ENCODE measurements at places on chromosomes 6 and 20.

GRCh38 chr20:63354636-63355350 is 6.4 kb downstream of the CHRNA4 start:
- no peak for DNase-seq

- DNase-seq = no peak
Observed at GRCh38 chr20:32577657-32578056, 7.5 kb downstream of the NOL4L start.

DNA sequence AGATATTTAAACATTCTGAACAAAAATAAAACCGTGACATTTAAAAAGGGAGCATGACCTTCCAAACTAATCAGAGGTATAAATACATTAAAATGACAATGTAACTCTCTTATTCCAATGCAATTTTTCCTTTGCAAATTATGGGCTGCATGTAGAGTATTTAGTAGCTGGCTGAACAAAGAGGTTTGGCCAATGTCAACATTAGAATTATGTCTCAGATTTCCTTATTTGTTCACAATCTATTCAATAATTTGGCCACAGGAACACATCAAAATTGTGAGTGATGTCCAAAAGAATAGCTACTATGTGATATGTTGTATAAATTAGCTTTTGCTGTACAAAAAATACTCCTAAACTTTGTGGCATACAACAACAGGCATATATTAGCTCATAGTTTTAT is 580.0 kb upstream of the MARCKS start:
- DNase-seq = no peak

DNA sequence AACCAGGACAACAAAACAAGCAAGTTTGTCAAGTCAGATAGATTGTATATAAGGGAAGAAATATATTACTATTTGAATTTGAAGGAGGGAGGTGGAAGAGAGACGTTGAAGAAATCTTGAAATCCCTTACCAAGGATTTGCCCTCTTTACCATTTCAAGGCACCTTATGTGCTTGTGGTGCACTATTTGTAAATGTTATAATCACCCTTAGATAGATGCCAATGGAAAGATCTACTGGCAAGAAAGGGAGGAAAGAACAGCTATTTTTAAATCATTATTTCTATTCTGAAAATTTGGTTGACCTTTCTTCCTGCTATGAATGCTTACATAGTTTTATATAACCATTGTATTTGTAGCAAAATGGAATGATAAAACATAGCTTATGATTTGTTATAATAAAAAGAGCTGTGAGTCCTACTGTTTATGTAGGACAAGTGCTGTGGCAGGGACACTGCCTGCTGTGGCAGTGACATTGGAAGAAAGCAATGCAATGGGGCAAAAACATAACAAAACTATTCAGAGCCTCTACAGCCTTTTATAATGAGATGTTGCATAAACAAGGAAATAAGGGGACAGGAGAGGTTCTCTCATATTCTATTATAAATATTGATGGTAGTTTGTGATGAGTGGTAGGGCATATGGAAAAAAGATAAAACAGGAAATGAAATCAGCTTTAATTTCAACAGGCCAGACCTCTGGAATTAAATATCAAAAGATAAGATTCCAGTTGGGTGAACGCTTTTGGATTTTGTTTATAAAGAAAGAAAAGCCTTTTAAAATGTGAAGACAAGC is 1145.2 kb upstream of the GJE1 start:
- no peak for DNase-seq

- no peak for DNase-seq
Observed at GRCh38 chr6:135286962-135287538, 105.9 kb downstream of the MYB start.

GRCh38 chr6:104995989-104996617 is 39.2 kb downstream of the LIN28B start:
- no peak for DNase-seq

GRCh38 chr6:42197555-42198362 is 3.0 kb upstream of the GUCA1B start:
- DNase-seq = no peak

GRCh38 chr6:24980507-24981385 is 45.0 kb upstream of the RIPOR2 start:
- no peak for DNase-seq

DNA sequence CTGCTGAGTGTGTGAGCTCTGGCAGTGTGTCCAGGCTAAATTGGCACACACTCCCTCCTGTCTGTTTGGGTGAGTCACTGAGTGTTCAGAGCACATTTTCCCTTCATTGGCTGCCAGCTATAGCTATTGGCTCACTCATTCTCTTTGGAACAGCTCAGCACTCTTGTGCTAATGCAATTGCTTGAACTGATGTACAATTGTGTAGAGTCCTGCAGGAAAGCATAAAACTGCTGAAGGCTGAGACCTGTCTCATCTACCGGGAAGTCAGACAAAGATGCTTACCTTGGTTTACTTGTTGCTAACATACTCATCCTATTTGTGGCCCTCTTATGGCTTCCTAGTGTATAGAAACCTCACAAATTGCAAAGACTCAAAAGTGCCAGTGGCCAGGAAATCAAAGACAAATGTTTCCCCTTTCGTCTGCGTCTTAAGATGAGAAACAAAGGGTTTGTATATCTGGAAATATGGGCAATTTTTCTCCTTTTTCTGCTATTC is 351.0 kb downstream of the BCKDHB start:
- peak; percentile 46 for DNase-seq

DNA sequence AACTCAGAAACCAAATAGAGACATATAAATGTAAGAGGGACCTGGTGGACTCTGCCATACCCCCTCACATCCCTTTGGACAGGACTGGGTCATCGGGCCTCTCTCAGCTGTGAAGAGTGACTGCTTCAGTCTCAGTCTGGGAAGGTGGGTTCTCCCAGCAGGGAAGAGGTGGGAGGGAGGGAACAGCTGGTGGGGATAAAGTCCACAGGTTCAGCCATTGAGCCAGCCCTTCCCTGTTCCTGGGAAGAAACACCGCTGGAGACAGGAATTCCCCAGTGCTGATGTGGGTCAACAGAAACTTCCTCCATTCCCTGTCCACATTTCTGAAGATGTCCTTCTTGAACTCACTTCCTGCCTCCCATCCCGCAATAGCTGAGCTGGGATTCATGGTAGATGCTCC is 209.2 kb upstream of the PMEPA1 start:
- DNase-seq = no peak

- no peak for DNase-seq
Observed at GRCh38 chr6:149387779-149388512, 12.1 kb upstream of the SUMO4 start.

GRCh38 chr6:15498640-15499039 is 164.2 kb downstream of the DTNBP1 start:
- no peak for DNase-seq

DNA sequence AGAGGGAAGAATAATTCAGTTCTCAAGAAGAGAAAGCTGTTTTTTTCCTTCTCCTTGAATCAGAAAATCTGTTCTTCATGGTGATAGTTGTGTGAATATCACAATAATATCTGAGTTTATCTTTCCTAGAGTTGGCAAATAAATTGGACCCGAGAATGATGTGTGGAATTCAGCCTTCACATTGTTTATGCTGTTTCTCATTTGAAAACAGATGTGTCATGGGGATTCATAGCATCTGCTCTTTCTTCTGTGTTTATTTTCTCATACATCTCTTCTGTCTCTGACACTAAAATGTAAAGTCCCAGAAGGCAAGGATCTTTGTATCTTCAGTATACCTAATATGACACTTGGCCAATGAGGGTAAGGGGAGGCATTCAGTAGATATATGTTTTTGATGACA is 103.6 kb upstream of the SGK1 start:
- no peak for DNase-seq

DNA sequence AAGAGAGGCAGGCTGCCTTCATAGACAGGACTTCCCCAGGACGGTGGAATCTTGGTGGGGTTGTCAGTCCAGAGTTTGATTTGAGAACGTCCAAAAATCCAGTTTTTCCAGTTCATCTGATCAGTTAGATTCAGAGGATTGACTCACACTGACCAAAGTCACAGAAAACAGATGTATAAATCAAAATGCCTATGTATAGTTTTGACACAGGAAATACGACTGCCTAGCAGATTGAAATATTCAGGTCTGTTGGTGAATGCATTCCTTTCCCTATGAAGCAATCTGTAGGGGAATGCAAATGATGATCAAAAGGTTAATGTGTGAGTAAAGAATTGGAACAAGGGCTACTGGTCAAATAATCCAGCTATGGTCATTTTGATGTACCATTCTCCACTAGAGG is 29.7 kb upstream of the GFOD1 start:
- DNase-seq = no peak

DNA sequence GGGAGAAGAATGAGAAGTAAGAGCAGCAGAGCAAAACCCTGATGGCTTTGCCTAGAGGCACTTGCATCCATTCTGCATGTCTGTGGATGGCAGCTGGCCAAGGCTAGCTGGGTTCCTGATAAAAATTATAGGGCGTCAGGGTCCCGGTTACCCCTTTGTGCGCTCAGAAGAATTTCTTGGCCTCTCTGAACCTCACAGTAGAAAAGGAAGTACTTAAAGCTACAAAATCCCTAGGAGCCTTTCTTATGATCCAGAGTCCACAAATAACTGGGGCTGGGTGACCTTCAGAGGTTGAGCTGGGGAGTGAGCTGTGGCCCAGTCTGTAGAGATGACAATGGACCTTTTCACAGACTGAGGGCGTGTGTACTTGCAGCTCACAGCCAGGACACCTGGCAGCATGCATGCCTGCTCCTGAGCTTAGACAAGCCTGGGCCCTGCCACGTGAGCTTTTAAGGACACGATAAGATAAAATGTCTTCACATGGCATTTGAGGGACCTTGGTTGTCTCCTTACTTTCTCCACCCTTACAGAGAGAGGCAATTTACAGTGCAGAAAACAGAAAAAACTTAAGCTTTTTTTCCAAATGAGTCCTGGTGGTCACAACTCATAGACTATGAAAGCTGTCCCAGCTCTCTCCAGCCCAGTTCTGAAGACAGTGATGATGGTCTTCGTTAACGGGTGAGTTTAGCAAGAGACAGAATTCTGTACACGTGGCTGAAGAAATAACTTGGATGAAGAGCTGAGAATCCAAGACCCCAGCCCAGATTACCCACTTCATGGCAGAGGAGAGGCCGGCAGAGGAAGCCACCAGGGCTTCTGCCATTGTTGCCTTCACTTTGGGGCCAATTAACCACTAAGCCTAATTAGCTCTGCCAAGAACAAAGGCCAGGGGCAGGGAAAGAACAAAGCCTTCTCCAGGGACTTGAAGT is 50.3 kb downstream of the FOXA2 start:
- no peak for DNase-seq

DNA sequence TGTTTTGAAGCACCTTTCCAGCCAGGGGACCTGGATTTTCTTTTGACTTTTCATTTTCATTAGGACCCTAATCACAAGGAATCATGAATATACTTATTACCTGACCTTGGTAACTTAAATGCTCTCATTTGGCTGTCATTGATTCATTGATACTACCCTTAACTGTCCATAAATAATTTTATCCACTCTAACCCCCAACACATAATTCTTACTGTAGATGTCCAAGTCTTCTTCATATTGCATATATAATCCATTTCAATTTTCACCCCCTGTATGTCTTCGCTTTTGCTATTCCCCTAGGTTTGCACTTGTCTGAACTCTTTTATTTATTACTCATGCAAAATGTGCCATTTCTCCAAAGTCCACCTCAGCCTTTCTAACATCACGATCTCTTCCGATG is 602.9 kb downstream of the MMUT start:
- no peak for DNase-seq

- DNase-seq = no peak
Observed at GRCh38 chr20:53990768-53991450, 79.5 kb downstream of the BCAS1 start.

DNA sequence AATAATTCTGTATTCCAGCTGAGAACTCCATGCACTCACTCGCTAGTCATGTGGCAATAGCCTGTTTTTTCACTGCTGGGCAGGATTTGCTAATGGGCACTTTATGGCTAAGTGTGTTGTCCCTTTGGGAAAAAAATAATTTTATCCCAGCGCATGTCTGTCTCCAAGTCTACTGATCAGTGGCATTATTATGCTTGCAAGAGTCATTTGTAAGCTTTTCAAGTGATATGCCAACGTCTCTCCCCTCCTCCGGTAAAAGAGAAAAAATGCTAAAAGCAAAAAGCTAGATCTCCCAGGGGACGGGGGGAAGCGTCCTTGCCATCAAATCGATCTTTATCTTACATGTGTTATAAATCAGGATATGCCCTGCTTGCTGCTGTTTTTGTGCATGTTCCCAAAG is 407.7 kb downstream of the CDH26 start:
- DNase-seq = no peak

DNA sequence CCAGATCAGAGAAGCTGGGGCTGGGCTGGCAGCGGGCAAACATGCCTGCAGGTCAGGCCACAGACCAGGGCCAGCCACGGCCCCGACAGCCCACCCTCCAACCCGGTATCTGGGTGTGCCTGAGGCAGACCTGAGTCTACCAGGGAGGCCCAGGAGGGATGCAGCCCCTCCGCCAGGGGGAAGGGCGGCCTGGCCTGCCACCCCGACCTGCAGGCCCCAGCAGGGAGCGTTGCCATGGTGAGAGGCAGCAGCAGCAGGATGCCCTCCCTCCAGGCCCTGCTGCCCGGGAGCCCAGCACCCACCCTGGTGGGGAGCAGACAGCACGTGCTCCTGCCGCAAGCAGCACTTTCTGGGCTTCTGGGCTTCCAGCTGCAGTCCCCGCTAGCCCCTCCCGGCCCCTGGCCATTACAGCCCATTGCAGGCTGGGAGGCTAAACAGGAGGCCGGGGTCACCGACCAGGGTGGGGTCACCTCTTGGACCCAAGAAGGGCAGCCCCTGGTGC is 3.8 kb upstream of the EEF1A2 start:
- DNase-seq = peak; percentile 25

DNA sequence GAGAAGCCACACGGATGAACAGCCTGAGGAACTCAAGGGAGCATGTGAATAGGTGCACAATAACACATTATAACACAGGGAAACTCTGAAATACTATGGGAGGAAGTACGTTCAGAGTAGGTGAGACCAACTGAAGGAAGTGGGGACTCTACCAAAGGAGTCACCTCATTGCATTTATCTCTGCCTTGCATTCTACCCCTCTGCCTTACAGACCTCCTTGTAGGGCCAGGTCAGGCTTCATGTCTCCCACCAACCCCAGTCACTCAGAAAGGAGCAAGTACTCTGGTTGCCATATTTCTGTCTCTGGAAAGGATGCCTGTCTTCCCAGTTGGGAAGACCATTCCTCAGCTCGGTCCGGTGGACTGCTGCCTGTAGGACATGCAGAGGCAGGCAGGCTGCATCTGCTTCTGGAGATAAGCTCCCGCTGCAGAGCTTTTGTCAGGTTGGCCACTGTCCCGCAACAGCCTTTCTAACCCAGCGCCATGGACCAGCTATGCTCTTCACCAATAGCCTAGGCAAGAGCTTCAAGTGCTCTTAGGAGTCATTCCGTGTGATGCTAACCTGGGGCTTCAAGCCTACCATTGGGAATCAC is 51.6 kb upstream of the ASIP start:
- DNase-seq = no peak

GRCh38 chr6:118895261-118895560 is 1.3 kb downstream of the ASF1A start:
- no peak for DNase-seq
